GM06990 (cell line): ENCODE measurements at places on chromosomes 12 and 14.
A peak's percentile ranks its signal among the peaks of the same experiment; 100 is the strongest.

DNA sequence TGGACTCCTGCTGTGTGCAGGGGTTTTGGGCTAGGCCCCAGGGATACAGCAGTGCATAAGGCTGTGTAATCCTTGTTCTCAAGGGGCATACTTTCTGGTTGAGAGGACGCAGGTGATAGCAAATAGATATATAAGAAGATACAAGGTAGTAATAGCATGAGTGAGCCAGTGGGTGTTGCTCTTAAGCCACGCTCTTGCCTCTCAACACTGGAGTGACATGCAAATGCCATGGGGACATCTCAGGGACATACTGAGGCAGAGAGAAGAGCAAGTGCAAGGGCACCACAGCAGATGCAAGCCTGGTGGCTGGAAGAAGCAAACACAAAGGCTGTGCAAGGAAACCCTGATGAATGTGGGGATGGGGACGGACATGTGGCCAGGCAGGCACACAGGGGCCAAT is 223.3 kb downstream of the CHST11 start:
- no peak for DNase-seq

DNA sequence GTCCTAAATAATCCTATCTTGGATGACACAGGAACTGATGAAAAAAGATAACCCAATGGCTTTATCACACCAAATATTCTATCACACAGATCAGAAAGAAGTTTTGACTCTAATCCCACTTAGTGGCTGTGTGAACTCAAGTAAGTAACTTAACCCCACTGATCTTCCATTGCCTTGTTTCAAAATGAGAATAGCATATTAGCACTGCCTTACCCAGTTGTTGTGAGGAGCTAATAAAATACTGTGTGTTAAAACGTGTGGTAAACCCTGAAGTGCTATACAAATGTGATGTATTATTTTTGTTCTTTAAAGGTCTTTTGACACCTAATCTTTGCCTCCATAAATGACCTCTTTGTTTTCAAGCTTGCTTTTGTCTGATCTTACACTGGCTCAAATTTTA is 60.9 kb upstream of the ARID2 start:
- DNase-seq: no peak

- no peak for DNase-seq
Observed at GRCh38 chr12:75489187-75489586, 8.6 kb downstream of the GLIPR1 start.

DNA sequence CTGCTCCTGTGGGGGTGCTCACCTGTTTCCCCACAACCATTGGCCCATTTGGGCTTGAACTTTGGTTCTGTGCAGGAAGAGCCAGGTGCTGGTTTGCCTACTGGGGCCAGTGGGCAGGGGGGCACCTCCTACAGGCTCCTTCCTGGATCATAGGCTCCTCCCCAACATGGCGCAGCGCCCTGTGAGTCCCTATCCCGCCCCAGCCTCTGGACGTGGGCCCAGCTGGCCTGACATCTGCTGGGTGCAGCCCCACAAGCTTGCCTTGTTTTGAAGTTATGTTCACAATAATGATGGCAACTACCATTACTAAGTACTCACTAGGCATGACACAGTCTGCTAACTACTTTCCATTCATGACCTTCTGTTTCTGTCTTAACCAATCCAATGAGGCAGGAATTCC is 147.8 kb downstream of the RBM19 start:
- DNase-seq: no peak

DNA sequence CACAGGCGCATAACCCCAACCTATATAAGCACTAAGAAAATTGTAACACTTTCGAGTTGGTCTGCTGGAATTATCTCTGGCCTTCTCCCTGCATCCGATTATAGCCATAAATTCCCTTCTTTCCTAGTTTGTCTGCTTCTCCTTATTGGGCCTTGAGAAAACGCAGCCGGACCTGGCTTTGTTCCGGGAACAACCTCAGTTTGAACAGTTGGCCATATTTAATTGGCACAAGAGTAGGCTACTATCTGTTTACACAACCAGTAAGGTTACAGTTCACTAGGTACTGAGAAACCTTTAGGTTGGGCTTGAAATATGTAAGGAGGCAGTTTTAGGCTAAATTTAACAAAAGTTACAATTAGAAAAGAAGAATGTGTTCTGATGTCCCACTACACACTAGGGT is 176.1 kb downstream of the IPO8 start:
- DNase-seq: no peak

- peak; percentile 56 for DNase-seq
Observed at GRCh38 chr14:93086441-93087055, 29.2 kb downstream of the ITPK1 start.

DNA sequence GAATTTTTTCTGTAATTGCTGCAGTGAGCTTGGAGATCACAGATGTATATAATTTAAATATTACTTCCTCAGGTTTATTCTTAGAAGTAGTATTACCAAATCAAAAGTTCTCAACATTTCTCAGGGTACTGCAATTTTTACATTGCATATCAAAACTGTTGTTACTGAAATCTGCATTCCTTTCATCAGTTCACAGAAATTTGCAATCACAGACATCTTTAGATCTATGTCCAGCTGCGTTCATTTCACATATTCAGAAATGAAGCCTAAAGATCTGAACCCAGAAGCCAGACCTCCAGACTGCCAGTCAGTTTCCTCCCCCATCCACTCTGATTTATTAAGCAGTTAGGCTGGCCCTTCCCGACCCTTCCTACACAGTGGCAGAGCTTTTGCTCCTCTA is 18.2 kb upstream of the IFT81 start:
- no peak for DNase-seq

DNA sequence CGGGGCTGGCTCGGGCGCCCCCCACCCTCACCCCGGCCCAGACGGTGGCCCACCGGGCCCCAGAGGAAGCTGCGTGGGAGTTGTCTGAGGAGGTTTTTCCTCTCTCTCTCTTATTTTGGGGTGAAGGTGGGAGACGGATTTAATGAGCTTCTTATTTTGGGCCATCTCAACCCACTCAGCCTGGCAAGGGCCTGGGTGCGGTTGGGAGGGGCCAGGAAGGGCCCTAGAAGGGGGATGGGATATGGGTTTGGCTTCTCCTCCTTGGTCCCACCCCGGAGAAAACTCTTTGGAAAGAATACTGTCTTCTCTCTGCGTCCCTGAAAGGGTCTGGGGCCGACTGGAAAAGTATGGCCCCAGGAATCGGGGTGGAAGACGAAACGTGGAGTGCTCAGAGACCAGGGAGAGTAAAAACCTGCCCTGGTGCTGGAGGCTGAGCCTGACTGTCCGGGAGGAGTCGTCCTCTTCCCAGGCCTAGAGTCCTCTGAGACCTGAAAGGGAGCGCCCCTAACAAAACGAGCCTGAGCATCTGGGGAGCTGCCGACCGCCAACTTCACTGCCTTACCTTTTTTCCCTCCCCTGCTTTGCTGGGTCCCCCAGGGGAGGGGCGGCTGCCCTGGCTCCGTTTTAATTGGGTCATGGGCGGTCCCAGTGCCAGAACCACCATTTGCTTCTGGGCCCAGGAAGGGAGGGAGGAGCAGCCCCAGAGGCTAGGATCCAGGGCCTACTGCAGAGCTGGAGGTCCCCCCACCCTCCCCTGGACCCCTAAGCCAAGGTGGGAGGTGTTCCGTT is 1.6 kb downstream of the MMP14 start:
- DNase-seq: no peak

- no peak for DNase-seq
Observed at GRCh38 chr12:52787324-52788191, 8.4 kb downstream of the KRT3 start.

GRCh38 chr14:100706860-100707259 is 19.8 kb upstream of the DLK1 start:
- DNase-seq: no peak

- no peak for DNase-seq
Observed at GRCh38 chr14:73784988-73785313, 66.7 kb upstream of the PTGR2 start.

GRCh38 chr12:132562489-132563021 is 47.8 kb downstream of the LRCOL1 start:
- no peak for DNase-seq

GRCh38 chr12:119373001-119373400 is 38.5 kb downstream of the CCDC60 start:
- no peak for DNase-seq

DNA sequence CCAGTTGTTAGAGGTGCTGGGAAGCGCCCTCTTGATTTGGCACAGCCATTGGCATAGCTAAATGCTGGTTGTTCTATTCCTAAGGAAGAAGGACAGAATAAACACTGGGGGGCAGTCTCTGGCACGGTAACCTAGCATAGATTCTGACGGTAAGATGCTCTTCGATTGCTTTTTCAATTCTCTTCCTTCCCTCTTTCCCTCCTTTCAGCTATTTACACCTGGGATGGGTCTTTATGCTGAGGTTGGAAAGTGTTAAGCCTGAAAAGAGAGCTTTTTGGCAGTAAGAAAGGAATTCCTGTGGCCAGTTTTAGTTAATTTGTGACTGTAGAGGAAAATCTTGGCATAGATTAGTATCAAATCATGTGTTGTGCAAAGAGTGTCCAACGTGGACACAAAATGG is 162.8 kb downstream of the SNAPC1 start:
- DNase-seq: no peak

DNA sequence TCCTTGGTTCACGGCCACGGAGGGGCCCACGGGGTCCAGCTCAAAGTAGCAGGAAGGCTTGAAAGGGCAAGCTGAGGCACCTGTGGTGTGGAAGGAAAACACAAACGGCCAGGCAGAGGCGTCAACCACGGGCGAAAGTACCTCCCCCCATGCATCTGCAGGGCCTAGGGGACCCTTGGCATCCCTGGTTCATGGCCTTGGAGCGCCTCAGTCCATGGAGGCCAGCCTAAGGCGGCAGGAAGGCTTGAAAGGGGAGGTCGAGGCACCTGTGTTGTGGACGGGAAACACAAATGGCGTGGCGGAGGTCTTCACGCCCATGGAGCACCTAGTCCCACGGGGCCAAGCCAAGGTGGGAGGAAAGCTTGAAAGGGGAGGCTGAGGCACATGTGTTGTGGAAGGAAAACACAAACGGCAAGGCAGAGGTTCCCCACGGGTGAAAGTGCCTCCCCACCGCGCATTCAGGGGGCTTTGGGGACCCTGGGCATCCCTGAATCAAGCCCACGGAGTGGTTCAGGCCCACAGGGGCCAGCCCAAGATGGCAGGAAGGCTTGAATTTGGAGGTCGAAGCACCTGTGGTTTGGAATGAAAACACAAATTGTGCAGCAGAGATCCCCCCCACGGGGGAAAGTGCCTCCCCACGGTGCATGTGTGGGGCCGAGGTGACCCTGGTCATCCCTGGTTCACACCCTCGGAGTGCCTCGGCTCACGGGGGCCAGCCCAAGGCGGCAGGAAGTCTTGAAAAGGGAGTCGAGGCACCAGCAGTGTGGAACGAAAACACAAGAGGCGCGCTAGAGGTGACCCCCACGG is 380.8 kb downstream of the ALG10 start:
- DNase-seq: no peak

DNA sequence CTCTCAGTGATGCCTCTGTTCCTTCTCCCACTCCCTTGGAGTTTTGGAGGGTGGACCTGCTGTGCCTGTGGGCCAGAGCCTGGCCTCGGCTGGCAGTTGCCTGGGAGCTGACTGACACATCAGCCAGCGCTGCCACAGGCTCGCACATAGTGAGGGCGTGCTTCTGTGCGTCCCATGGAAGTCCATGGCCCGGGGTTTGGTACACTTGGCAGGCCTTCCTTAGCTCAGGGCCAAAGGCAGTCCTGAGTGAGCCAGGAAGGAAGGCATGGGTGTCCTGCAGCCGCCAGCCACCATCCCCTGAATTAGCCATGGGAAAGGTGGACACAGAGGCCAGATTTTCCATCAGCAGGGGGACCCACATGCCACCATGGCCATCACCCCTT is 1.1 kb upstream of the DEGS2 start:
- DNase-seq: no peak
